ENCODE measurements at places on chromosomes 6 and 20.
A peak's percentile ranks its signal among the peaks of the same experiment; 100 is the strongest.

DNA sequence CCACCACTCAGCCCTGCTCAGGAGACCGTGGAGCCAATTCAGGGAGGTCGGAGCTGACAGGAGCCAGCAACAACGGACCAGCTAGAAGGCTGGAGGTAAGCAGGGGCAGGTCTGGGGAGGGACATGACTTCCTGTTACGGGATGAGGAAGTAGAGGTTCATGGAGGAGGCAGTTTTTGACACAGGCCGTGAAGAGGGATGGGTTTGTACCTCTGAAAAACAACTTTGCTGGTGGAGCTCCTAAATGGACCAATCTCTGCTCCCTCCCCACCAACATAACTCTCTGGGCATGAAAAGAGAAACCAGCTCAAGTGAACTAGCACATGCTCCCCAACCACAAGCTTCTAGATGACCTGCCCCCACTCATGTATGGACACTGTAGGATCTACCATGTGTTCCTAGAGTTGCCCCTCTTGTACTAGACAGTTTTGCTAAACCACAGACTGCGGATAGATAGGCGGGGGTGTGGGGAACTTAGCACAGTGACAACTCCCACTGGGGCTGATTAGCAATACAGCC lies 31.4 kb downstream of the RALGAPA2 start:
- DNase-seq = no peak

- DNase-seq = peak; percentile 100
Measured at GRCh38 chr6:108737594-108738546, 110.4 kb upstream of the ARMC2 start.

- no peak for DNase-seq
Measured at GRCh38 chr6:112058243-112059032, 4.5 kb downstream of the CCN6 start.

GRCh38 chr6:142286088-142286409 lies 15.8 kb upstream of the ADGRG6 start:
- no peak for DNase-seq

DNA sequence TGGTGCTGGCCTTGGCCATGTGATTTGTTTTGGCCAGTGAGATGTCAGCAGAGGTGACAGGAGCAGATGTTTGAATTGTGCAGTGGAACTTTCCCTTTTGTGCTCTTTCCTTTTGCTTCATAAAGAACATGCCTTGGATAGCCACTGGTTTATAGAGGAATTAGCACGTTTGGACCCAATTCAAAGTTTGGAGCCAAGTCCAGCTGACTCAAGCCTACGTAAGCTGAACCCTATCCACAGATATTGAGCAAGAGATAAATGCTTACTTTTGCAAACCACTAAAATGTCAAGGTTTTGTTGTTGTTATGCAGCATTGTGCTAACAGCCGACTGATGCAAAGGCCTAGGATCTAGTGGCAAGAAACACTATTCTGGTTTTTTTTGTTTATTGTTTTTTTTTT lies 230.9 kb upstream of the CITED2 start:
- DNase-seq = peak; percentile 28

All from ELR (cell line).